ENCODE measurements at places on chromosomes 13 and 19.
A peak's percentile ranks its signal among the peaks of the same experiment; 100 is the strongest.

GRCh38 chr19:47623151-47623920 is 14.4 kb downstream of the BICRA start:
- no peak for DNase-seq

DNA sequence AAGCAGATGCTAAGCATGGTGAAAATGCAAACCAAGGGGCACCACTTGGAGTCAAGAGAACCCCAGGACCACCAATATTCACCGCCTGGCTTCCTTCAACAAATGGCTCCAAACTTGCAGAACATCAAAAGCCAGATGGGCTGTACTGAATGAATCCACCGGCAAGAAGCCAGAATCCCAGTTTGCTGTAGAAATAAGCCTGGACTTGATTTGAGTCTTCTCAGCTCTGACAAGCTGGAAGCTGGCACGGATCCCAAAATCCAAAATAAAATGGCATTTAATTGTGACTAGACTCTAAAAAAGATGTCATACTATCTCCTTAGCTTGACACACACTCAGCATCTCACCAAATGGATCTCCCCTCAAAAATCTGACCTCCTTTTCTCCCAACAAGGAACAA is 11.9 kb downstream of the EFNB2 start:
- DNase-seq: no peak

DNA sequence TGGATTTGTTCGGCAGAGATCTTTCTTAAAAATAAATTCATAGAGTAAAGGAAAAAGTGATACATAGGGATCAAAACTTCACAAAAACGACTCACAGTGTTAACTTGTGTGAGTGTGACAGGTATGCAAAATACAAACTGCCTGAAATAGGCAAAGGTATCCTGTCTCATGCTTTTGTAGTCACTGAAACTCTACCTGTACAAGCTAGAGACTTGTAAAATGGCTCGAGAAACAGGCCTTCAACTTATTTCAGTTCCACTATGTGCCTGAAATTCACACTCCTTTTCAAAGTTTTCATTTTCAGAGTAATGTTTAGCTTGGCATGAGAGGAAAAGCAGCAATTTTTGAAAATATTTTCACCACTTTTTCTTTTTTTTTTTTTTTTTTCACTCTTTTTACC is 290.4 kb downstream of the DIAPH3 start:
- no peak for DNase-seq

DNA sequence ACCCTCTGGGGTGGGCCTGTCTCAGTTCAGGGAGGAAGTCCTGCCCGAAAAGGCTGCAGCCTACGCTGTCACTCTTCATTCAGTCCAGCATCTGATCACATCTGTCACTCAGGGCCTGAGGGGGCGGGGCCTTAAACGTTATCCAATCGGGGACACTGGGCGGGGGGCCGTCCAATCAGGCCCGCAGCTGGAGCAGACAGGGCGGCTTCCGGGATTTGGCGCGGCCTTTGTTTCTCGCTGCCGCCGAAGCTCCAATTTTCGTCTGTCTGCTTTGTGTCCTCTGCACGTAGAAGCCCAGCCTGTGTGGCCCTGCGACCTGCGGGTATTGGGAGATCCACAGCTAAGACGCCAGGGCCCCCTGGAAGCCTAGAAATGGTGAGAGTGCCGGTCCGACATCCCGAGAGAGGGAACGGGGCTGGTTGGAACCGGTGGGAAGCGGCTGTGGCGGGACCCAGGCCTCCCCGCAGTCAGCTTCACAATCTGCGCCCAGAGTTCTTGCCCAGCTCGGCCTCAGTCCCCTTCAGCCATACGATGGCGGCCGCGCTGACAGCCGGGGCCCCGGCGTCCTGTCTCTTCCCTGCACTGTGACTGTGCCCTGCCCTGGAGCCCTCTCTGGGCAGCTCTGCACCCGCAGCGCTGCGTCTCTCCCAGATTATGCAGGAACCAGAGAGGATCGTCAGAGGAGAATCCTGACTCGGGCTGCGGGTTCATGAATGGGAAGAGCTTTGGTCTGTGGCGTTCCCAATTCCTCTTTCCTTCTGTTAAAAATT is at the start of gene ZNF730:
Gene ZNF730, plus strand, starts transcription at position 224 of the 770 bp plus-strand sequence. Its CDS starts 149 bp downstream, at position 373.
- peak; percentile 91 for DNase-seq

DNA sequence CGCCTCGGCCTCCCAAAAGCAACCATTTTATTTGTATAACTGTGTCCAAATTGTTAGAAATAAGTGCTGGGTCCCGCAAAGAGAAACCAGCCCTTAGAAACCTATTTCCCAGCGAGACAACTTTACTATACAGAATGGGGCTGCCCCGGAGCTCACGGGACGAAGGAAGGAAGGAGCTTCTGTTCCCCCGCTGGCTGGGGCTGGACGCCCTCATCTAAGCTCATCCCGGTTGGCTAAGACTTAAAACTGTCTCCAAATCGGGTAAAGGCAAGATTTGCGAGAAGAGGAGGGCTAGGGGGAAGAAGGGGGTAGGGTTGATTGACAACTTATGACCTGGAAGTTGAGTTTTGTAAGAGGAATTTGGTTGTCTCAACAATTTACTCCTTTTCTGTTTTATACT is 12.3 kb upstream of the BSG start:
- DNase-seq: no peak
